ENCODE measurements at places on chromosomes 6 and 20.

DNA sequence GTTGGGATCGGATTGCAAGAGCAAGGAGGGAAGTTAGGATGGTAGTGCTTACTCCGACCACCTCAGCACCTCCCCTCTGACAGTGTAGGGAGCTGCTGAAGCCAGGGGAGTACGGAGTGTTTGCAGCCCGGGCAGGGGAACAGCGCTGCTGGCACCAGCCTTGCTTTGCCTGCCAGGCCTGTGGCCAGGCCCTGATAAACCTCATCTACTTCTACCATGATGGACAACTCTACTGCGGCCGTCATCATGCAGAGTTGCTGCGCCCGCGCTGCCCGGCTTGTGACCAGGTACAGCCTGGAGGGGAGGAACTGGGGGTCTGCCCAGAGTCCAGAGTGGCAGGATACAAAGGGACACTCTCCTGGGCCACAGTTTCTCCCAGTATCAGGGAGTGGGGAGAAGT is 2.2 kb upstream of the TOMM6 start:
- DNase-seq, result no peak

DNA sequence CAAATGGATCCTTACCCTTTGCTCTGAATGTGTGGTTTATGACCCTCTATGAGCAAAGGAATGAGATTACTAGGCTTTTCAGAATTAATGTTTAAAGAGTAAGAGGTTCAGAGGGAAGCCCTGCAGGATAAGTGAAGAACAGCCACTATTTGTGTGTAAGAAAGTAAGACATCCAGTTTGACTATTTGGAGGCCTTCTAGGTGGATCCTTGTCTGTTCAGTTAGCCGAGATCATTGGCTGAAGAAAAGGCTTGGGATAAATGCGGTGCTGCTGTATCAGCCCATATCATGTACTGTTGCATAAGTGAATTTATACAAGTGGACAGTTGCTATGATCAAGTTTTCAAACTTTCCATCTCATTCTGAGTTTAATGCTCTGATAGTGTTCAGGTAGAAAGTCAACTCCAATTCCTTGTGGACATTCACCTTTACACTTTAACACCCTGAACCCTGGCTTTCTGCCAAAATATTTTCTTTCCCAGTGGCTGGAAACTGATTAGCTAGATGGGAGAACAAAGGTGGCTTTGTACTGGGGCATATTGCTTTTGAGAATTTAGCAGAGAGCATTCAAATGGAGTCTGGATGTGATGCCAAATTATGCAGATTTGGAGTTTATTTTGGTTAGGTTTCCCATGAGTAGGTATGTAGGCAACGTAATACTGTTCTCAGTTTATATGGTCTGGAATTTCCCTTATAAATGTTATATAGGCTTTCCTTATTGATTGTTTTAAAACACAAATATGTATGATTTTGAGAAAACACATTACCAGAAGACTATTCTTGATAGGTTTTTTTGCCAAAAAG is 15.0 kb downstream of the PARD6B start:
- DNase-seq, result no peak

GRCh38 chr6:90714319-90714718 is 127.4 kb upstream of the MAP3K7 start:
- DNase-seq, result no peak

DNA sequence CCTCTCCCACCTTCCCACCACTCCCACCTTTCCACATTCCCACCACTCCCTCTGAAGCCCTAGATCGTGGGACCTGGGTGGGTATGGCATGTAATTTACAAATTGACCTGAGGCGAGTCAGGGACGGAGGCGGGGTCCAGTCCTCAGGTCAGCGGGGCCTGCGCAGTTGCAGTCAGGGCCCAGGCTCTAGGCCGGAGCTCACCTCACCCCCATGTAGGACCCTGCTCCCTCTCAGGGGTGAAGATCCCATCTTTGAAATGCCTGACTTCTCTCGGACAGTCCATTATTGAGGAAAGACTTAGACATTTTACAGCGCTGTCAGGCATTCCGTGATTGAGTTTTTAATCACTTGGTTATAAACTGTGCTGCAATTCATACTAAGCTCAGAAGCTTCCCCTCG is 10.5 kb downstream of the THBS2 start:
- DNase-seq, result no peak

GRCh38 chr6:11598687-11599086 is 61.1 kb downstream of the TMEM170B start:
- no peak for DNase-seq

GRCh38 chr6:129759796-129760605 is 50.0 kb upstream of the ARHGAP18 start:
- DNase-seq, result no peak

- DNase-seq, result no peak
These were observed 68.3 kb downstream of the MMS22L start for GRCh38 chr6:97214671-97215070.

GRCh38 chr6:166533205-166533824 is 53.2 kb downstream of the RAMACL start:
- no peak for DNase-seq

DNA sequence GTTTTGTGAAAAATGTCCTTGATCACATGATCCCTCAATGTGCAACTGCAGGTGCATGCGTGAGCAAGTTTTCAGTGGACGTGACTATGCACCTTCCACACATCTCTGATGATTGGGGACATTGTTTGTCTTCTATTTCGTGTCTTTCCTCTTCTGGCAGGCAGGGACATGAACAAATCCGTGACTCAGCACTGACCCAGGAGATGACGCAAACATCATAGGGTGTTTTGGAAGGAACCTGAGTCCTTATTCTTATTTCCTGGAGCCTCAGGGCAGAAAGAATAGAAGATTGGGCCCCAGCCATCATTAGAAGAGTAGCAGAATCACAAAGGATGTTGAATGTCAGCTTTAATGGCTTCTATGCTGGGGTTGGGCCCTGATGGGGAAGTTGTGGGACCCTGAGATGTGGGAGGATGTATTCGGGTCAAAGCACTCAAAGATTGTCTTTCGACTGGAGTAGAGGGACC is 11.9 kb upstream of the SIRPD start:
- DNase-seq, result no peak

- DNase-seq, result no peak
These were observed 712.0 kb downstream of the TFAP2A start for GRCh38 chr6:9702914-9703313.

Data from SW 1271 (cell line).